ENCODE measurements at places on chromosomes 16 and 17.

DNA sequence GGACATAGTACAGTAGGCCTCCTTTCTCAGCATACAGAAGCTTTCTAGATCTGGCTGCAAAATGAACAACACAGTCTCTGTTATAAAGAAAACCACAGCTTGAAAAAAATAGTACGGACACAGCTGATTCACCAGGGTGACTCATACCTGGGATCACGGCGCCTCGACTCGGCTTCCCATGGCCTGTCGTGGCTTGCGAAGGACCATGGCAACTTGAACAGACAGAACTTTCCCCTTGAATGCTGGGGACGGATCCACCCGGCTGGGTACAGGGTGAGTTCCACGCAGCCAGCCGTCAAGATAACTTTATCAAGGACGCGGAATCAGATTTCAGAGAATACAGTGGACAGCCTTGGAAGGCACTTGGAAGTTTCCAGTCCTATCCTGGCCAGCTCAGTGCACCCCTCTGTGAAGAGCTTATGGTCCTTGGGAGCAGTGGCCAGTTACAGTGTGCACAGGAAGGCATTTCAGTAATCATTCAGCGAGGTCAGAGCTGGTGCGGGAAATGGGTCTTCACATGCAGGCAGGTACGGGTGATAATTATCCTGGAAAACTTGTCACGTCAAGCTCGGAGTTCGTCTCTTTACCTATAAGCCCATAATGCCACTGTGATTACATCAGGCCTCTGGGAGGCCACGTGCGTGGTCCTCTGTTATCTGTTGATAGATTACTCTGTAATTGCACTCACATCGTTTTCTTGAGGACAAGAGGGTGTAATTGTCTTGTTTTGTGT lies 57.9 kb upstream of the MAF start:
- no peak for DNase-seq

- no peak for DNase-seq
Measured at GRCh38 chr16:1612320-1613111, at the start of gene CRAMP1. Gene CRAMP1 (plus strand): TSS chr16:1612360. CDS start chr16:1614640, 2,280 bp downstream.

- no peak for DNase-seq
Measured at GRCh38 chr17:81164371-81165245, 699 bp upstream of the PVALEF start.

DNA sequence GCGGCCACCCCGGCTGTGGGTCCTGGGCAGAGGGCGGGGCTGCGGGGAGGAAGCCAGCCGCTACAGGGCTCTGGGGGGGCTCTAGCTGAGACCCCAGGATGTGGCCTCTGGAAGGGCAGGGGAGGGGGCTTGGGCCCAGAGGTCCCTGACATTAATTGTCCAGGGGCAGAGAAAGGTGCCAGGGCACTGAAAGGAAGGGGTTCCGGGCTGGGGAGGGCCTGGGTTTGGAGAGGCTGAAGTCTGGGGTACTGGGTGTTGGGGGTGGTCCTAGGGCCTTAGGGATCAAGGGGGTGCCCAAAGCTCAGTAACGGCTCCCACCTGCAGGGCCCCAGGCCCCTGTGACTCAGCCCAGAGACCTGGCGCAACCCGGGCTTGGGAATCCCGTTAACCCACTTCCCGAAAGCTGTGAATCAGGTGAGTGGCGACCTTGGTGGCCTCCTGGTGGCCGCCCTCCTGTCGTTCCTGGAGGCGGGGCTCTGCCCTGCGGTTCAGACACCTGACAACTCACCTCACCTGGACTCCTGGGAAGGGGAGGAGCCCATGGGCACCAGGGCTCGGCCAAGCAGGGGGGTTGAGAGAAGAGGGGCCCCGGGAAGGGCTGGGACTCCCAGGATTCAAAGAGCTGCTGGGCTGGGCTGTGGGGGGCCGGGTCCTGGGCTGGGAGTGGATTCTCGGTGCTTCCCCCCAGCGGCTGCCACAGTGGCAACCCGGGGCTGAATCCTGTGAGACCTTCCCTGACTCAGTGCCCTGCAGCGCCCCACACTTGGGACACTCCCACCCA lies 465 bp upstream of the PRSS22 start:
- DNase-seq, result no peak

DNA sequence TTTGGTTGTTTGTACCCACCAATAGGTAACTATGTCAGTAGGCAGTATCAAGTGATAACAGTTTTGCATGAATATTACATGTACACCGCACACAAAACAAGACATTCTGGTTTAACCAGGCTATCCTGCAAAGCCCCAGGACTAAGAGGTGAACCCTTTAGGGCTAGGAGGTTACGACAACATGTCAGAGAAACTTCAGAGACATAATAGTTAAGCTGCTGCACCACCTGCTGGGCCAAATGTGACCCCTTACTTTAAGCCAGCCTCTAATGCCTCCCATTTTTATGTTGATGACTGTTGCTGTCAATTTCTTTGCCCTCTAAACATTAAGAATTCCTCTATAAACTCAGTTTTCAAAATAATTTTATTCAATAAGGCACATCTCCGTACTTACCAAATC lies 15.4 kb downstream of the SRP68 start:
- no peak for DNase-seq

- DNase-seq, result no peak
Measured at GRCh38 chr17:74437702-74438101, 5.8 kb downstream of the GPRC5C start.

DNA sequence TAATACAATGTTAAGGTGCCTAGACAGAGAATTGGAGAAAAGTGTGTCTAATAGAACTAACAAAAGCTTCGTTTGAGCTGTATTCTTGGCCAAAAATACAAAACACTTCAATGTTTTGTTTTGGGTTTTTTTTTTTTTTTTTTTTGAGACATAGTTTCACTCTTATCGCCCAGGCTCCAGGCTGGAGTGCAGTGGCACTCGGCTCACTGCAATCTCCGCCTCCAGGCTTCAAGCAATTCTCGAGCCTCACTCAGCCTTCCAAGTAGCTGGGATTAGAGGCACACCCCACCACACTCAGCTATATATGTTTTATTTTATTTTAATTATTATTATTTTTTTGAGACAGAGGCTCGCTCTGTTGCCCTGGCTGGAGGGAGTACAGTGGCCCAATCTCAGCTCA lies 38.3 kb upstream of the CARMIL2 start:
- DNase-seq, result no peak

GRCh38 chr17:18377437-18378204 lies at the start of gene EVPLL:
Gene EVPLL (plus strand): TSS chr17:18377778. CDS start chr17:18380938, 3,160 bp downstream.
- DNase-seq, result no peak

DNA sequence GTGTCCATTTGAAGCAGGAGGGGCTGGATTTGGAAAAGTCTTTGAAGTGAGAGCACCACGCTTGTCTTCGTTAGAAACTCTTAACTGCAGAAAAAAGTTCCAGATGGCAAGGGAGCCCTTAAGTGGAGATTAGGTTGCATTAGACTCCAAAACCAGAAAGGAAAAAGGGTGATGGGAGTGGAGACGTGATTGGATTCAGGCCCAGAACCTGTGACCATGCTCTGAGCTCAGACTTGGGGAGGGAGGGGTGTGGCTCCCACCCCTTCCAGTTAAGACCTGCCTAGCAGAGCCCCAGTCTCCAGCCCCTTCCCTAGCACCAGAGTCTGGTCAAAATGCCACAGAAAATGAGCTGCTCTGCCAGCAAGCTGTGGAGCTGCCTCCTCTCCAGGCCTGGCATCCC lies 6.4 kb upstream of the LGALS9 start:
- no peak for DNase-seq

- no peak for DNase-seq
Measured at GRCh38 chr16:19348578-19349315, 63.2 kb downstream of the CLEC19A start.

DNA sequence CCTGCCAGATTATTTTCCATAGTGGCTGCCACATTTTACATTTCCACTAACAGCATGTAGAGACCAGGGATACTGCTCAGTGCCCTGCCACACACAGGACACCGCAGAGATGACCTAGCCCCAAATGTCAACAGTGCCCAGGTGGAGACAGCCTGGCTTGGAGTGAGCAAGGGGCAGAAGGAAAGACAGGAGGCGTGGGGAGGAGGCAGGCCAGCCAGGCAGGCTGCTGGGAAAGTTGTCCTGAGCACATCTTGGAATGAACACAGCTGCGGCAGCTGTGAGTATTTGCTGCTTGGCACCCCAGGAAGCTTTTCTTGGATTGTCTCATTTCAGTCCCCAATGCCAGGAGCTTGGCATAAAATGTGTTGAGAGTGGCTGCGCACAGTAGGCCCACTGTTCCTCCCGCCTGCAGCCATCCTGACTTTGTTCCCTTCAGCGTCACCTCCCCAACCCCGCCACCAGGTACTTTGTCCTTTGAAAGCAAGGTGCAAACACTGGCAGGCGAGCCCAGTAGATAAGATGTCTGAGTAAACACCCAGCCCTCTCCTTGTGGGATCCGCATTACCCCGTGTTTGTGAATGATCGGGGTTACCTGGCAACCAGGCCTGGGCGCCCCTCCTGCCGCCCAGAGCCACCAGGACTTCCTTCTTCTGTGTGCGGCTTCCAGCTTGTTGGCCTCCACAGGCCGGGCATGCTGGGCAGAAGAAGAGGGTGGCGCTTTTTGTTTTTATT lies 114.0 kb downstream of the CMIP start:
- DNase-seq, result no peak

DNA sequence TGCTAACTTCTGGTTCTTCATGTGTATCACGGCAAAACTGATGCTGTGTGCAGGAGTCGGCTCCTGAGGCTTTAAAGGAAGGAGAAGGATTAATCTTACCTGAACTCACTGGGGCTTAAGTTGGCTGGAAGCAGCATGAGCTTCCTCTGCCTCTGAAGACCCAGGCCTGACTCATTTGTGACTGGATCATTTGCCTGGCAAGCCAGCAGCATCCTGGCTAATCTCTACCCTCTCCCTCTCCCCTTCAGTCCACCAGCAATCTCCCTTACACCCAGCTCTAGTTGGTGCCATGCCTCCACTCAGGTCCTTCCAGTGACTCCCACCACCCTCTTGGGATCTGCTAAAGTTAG lies 150.3 kb downstream of the IRX3 start:
- no peak for DNase-seq

DNA sequence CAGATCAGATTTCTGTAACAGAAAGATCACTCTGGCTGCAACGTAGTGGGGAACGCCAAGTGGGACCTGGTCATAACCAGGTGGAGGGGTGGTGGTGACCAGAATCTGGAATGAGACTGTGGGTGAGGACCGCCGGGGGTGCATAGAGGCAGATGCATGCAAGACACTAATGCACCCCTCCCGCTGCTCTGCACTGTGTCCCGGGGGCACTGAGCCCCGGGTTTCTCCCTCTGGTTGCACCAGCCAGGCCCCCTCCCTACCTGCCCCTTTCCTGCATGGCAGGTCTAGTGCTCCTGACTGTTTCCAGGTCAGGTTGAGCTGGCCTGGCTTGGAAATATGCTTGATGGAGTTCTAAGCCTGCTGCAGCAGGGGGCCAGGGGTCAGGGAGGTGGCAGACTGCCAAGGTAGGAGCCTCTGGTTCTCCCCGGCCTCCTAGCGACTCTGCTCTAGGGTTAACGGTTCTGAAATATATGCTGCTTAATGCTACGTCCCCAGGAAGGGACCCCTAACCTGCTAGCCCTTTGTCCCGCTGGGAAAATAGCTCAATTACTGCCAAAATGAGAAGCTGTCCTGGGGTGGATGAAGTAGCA lies 94.3 kb downstream of the SDK2 start:
- no peak for DNase-seq

DNA sequence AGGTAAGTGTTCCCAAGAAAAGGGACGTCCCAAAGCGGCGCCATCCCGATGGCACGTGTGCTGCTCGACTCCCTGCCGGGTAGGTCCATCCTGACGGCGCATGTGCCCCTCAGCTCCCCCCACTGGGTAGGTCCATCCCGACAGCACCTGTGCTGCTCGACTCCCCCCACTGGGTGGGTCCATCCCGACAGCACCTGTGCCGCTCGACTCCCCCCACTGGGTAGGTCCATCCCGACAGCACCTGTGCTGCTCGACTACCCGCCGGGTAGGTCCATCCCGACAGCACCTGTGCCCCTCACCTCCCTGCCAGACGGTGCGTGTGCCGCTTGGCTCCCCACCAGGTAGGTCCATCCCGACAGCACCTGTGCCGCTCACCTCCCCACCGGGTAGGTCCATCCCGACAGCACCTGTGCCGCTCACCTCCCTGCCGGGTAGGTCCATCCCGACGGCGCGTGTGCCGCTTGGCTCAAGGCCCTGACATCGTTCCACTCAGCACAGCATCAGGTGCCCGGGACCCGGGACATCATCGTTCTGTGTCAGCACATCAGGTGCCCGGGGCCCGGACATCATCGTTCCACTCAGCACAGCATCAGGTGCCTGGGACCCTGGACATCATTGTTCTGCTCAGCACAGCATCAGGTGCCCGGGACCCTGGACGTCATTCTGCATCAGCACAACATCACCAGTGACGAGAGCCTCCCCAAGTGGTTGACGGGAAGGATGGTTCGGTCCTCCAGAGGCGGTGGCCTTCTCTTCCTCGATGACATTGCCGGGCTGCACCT lies 5.7 kb upstream of the FN3K start:
- DNase-seq, result no peak

DNA sequence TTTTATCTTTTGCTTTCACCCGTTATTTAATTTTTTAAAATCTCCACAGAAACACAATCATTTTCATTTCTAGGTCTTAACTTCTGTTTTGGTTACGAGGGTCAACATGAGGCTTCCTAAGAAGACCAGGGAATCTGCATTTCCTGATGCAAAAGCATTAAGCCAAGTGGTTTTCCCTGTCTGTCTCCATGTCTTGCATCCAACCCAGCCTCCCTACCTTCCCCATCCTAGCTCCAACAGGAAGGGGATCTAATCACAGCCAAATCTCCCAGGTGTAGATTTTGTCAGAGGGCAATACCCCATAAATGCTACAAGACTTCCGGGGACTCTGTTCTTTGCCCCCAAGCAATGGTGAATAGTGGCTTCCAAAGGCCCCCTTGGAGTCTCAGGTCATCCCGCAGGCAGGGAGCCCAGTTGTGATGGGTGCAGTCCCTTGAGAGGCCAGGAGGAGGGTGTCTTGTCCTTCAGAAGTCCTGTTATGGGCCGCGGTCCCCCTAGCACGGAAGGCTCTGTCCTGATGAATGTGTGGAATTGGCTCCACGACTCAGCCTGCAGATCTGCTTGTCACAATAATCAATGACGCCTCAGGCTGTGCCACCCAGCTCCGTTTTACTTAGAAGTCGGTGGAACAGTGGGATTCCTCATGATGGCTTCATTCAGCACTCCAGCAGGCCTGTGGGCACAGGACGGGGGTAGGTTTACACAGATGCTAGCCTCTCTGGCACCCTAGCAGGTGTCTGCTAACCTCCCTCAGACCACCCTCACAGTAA lies 141.1 kb downstream of the RGS9 start:
- DNase-seq, result no peak

DNA sequence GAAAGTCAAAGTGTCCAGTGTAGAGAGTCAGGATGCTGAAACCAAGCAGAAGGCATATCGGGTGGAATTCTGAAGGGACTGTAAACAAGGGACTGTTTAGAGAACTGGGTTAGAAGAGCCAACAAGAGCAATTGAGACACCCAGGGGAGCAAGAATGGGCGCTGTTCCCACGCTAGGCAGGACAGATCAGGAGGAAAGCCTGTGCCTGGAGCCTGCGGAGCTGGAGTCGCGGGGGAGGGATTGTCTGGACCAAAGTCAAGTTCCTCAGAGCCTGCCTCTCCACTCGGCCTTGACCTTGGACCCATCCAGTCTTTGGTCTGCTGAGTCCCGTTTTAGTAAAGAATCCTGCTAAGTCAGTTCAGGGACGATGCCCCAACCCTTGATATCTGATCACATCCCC lies 14.7 kb upstream of the KLHL36 start:
- DNase-seq, result no peak

- no peak for DNase-seq
Measured at GRCh38 chr17:39629494-39629880, 2.7 kb downstream of the PPP1R1B start.

GRCh38 chr17:12395733-12396354 lies 269.8 kb upstream of the MYOCD start:
- no peak for DNase-seq
